ENCODE measurements at places on chromosomes 7 and 10.

DNA sequence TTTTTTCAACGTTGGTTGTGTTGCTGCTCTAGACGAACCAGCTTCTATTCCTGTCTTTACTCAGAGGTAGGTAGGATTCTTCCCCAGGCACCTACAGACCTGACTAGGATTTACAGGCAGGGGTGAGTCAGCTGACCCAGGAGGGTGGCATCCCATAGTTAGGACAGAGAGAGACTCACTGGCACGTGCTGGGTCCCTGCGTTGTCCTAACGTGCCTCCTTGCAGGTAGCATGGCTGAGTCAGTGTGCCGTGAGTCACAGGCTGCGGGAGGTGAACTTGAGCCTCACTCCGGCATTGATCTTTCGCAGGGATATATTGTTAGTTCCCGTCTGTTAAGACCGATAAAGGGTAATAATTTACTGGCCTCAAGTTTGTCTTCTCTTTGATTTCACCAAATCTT is 96.5 kb downstream of the PFKFB3 start:
- DNase-seq: no peak

GRCh38 chr10:4767033-4767814 is 58.8 kb upstream of the AKR1E2 start:
- no peak for DNase-seq

DNA sequence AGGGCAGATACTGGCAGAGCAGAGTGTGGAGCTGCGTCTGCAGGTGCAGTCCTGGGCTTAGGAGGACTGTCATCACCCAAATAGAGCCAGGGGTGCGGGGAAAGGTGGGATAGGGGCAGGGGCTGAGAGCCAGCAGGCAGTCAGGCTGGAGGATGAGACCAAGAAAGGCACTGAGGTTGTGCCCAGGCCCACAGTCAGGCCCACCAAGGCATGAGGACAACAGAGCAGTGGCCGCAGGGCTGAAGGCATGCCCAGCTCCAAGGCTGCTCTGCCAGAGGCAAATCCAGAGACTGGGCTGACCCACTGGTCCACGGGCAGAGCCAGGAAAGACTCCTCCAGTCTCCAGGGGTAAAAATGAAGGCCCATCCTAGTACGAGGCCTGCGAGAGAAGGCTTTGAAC is 24.4 kb upstream of the GATAD1 start:
- DNase-seq: no peak

DNA sequence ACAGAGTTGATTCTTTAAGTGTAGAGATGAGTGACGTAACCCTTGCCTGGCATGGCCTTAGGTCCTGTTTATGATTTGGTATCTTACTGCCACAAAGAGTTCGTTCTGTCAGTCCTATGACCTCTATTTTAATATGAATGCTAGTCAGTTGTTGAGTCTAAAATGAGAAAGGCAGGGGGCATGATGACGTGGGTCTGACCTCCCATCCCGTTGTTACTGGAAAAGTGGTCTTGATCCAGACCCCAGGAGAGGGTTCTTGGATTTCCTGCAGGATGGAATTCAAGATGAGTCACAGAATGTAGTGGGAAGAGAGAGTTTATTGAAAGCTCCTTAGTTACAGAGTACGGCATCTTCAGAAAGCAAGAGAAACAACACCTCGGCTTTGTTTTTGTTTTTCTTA is 317.0 kb upstream of the COBL start:
- no peak for DNase-seq

DNA sequence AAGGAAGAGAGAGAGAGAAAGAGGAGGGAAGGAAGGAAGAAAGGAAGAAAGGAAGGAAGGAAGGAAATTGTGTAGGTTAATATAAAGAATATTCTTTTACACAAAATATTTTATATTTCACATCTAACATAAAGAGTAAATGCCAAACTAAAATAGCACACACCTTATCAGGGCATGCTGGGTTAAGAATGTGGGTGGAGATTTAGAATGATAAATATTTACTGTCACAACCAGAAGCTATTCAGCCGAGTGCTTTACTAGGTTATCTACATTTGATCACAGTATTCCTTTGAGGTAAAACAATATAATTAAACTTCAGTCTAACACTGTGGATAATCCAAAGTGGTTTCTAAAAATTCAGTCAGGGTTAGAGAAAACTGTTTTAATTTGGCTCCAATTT is 103.3 kb downstream of the SEMA3A start:
- DNase-seq: no peak

All from NCI-H1694 (cell line).